ENCODE measurements at places on chromosomes 6 and 20. TPM values are rescaled to one million over a fixed set of nuclear protein-coding genes. Genes with fewer than 3 reads are reported as not detected.
A peak's percentile ranks its signal among the peaks of the same experiment; 100 is the strongest.

The IFT52 gene
- 34.2 TPM for total RNA-seq

The EYS gene
- 2.9 TPM for total RNA-seq

- no peaks in the 10 kb centered on the region for H3K27me3 ChIP-seq
- no peak overlapping the region for H3K27ac ChIP-seq
- peaks cover 11% of the 10 kb centered on the region for H3K36me3 ChIP-seq
- no peak overlapping the region for H3K4me3 ChIP-seq
Measured at GRCh38 chr20:45814314-45814713, 1.9 kb downstream of the UBE2C start.

GRCh38 chr6:52588710-52589091, 11.8 kb upstream of the TRAM2 start:
- no peak overlapping the region for H3K4me3 ChIP-seq
- no peak overlapping the region for H3K27ac ChIP-seq
- no peak for DNase-seq
- no peaks in the 10 kb centered on the region for H3K36me3 ChIP-seq
- H3K27me3 ChIP-seq: no peaks in the 10 kb centered on the region

- no peaks in the 10 kb centered on the region for H3K36me3 ChIP-seq
- peak overlapping the region; percentile 94 for H3K27ac ChIP-seq
- peak overlapping the region; percentile 91 for H3K4me3 ChIP-seq
- H3K4me1 ChIP-seq: no peaks in the 10 kb centered on the region
Measured at GRCh38 chr6:116254297-116255056, 602 bp upstream of the TSPYL4 start.

- no peaks in the 10 kb centered on the region for H3K27me3 ChIP-seq
- H3K27ac ChIP-seq: no peak overlapping the region
- H3K36me3 ChIP-seq: no peaks in the 10 kb centered on the region
- no peak for DNase-seq
- no peaks in the 10 kb centered on the region for H3K4me1 ChIP-seq
Measured at GRCh38 chr6:48917233-48917632, 545.8 kb downstream of the MMUT start.

- H3K27ac ChIP-seq: no peak overlapping the region
- no peaks in the 10 kb centered on the region for H3K4me1 ChIP-seq
- H3K36me3 ChIP-seq: no peaks in the 10 kb centered on the region
- H3K27me3 ChIP-seq: no peaks in the 10 kb centered on the region
- DNase-seq: no peak
- H3K4me3 ChIP-seq: no peak overlapping the region
Measured at GRCh38 chr6:108368431-108369030, 73.7 kb downstream of the AFG1L start.

DNA sequence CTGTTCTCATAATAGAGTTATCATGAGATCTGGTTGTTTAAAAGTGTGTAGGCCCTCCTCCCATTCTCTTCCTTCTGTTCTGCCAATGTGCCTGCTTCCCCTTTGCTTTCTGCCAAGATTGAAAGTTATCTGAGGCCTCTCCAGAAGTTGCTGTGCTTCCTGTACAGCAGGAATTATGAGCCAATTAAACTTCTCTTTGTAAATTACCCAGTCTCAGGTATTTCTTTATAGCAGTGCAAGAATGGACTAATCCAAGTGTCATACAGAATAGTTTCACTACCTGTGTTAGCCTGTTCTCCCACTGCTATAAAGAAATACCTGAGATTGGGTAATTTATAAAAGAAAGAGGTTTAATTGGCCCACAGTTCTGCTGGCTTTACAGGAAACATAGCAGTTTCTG, 100.0 kb downstream of the CD24 start:
- no peaks in the 10 kb centered on the region for H3K4me1 ChIP-seq
- DNase-seq: no peak
- no peaks in the 10 kb centered on the region for H3K27me3 ChIP-seq
- H3K36me3 ChIP-seq: no peaks in the 10 kb centered on the region
- H3K4me3 ChIP-seq: no peak overlapping the region

Data from breast epithelium (tissue), 4 donors.